NB4 (cell line): ENCODE measurements at places on chromosomes 5 and 9.

DNA sequence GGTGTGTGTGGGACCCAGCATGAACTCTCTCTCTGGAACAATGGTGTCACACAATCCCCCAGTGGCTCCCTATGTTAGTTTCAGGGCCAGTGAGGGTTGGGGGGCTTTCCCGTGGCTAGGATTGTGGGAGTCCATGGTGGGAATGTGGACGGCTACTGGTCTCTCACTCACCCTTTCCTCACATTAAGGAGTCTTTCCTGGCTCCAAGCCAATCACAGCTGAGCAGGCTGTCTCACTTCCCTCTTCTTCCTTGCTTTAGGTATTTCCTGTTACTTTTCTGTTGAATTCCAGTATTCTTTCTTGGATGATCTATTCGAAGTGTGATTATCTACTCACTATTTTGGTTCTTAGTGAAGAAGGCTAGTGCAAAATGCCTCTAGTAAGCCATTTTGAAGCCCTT lies 324.4 kb upstream of the MPDZ start:
- no peak for DNase-seq

GRCh38 chr9:134390947-134391318 lies 64.7 kb downstream of the RXRA start:
- no peak for DNase-seq

- no peak for DNase-seq
These were observed 447.5 kb upstream of the GRIN3A start for GRCh38 chr9:102185962-102186361.

DNA sequence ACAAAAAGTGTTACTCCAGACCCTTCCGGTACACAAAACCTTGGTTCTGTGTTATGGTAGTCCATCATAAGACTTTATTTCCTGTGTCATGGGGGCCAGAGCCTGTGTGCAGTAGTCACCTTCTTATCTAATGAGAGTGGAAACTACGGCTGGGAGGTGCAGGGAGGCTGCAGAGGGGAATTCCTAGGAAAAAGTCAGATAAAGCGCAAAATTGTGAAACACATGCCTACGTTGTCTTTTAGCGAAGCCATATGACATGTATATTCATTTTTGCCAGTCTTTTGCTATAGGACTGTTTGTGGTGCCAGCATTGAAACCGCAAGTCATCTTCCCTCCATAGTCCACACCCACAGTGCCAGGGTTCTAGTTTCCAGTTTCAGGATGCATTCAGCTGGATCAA lies 80.7 kb downstream of the PPARGC1B start:
- no peak for DNase-seq

DNA sequence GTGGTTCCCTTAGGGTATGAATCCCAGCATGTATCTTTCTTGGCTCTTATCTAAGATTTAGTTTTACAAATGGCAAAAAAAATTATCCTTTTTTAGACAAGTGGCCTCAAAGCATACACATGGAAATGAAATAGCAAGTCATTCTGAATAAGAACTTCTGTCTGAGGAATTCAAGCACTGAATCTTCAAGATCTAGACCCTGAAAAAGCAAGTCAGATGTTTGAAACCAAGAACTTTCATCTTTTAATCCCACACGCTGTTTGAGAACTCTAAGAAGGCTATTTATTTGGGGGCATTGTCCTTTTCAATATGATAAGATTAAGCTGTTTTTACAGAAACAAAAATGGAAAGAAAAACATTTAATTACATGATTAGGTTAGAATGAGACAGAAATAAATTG lies 549.2 kb upstream of the CYLC2 start:
- no peak for DNase-seq

DNA sequence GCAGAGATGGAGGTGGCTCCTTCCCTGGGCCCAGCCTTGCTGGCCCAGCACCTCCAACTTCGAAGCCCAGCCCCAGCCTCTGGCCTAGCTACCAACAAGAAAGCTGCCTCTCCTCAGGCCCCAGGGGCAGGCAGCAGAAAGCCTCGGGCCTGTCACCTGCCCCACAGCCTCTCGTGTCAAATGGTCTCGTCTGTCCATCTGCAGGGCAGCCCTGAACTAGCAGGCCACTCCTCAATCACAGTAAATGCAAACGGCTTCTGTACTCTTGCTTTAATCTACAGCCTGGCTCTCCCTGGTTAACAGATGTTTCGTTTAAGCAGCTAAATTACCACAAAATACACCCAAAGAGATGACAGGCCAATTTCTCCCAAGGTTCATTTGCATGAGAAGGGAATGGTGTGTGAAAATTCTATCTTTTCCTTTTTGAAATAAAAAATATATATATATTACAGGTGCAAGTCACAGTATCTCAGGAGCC lies 21.5 kb downstream of the VAV2 start:
- DNase-seq, result no peak

DNA sequence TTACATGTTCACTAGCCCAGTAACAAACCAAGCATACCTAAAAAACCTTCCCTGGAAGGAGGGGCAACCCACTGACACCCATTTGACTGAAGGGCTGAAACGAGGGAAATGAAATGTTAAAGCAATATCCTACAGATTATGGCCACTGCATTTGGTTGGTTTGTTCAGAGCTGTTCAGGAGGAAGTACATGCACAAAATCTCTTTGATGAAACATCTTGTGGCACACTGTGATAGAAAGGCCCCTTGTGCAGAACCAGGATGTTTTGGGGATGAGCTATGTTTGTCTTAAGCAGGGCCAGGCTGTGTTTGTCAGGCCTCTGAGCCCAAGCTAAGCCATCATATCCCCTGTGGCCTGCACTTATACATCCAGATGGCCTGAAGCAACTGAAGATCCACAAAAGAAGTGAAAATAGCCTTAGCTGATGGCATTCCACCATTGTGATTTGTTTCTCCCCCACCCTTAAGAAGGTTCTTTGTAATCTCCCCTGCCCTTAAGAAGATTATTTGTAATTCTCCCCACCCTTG lies 467.3 kb upstream of the PIK3R1 start:
- no peak for DNase-seq

DNA sequence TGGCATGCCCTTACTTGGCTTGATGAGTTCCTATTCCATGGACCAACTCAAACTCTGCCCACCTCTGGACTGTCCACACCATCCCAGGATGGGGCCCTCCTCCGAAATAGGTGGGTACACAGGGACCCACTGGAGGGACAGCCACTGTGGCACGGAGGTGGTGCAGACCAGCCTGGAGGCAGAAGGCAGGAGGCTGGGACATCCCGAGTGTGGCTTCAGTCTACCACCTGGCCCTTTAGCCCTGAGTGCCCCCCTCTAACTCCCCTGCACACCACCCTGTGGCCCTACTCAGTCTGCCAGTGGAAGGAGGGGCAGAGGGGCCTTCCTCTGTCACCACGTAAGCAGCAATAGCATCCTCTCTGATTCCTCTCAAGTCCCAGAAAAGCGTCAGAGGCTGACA lies 3.7 kb downstream of the IL3 start:
- no peak for DNase-seq
